ENCODE measurements at places on chromosomes 11 and 22.
A peak's percentile ranks its signal among the peaks of the same experiment; 100 is the strongest.

DNA sequence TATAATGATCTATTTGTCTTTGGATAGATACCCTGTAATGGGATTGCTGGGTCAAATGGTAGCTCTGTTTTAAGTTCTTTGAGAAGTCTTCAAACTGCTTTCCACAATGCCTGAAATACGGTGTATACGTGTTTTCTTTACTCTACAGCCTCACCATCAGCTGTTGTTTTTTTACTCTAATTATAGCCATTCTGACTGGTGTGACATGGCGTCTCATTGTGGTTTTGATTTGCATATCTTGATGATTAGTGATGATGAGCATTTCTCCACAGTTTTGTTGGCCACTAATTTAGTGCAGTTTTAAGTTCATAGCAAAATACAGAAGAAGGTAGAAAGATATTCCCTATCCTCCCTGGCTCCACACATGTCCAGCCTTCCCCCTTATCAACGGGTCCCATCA, 26.3 kb upstream of the VPREB1 start:
- DNase-seq: no peak

DNA sequence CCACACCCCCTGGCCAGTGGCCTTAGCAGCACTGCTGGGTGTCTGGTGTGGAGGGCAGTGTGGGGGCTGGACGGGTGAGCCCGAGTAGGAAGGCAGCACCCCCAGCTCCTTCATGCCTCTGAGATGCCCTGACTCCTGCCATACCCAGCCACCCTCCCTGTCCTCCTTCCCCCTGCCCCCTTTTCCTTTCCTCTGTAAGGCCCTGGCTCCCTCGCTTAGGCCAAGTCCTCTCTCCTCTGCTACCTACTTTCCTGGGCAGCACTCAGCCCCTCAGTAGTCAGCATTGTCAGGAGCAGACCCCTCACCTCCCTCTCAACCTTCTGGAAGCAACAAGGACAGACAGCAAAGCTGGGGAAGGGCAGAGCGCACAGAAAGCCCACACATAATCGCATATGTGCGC, 48.0 kb downstream of the BUD13 start:
- DNase-seq: no peak

GRCh38 chr22:21013657-21014201, 1.2 kb upstream of the P2RX6 start:
- DNase-seq: no peak

GRCh38 chr11:10301656-10302358, 3.1 kb upstream of the ADM start:
- DNase-seq: no peak

DNA sequence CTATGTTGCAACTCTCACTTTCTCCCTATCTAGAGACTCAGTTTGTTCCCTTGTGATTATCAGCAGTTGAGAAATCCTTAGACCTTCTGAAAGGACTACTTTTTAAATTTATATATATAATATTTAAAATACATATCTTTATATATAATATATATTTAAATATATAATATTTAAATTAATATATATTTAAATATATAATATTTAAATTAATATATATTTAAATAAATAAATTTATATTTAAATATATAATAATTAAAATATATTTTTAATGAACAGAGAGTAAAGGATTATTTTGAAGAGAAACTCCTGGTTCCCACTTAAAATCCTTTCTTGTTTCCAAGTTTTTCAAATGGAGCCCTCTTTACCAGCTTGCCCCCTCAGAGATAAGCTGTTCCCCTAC, 83.7 kb upstream of the TRIM77 start:
- DNase-seq: no peak

DNA sequence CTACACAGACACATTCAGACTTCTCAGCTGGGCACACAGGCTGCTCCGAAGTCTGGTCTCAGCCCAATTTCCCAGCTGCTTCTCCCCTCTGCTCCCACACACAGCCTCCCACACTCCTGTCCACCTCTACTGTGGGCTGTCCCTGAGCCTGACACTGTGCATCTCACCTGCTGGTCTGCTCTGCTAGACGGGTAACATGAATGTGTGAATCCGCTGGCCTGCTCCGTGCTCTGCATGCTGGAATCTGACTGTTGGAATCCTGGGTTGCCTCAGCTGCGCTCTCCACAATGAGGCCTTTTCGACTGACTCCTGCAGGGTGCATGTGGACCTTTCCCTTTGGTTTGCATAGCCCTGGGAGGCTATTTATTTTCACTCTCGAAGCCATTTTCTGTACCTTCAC, 489.5 kb upstream of the B3GAT1 start:
- DNase-seq: no peak

DNA sequence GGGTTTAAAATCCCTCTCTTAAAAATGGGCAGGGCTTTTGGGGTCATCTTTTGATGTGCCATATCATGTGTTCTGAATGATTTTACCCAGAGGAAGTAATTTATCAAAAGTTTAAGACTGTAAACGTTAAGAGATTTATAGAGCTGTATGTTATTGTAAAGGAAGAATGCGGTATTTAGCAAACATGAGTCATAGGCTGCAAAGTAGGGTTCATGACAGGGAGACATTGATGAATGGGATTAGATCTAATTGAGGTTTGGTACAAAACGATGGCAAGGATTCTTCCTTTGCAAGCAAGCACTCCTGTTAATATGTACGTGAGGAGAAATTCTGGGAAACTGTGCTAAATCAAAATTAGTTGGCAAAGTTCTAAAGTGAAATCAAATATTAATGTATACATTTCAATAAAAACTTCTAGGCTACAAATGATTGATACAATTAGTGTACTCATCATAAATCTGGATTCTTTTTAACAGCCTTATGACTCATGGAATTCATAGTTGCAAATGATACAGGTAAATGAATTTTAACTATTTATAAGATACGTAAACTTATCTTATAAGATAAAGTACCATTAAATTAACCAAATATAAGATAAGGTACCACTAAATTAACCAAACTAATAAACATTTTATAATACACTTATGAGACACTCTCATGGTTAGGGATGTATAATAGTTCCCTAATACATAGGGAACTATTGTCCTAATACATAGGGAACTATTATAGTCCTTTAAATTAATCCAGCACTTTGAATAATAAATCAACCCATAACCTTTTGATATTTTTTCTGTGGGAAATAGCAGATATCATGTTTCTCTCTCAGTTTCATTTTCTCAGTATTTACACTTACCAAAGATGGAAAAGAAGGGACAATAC, 58.4 kb downstream of the KIF18A start:
- DNase-seq: no peak

DNA sequence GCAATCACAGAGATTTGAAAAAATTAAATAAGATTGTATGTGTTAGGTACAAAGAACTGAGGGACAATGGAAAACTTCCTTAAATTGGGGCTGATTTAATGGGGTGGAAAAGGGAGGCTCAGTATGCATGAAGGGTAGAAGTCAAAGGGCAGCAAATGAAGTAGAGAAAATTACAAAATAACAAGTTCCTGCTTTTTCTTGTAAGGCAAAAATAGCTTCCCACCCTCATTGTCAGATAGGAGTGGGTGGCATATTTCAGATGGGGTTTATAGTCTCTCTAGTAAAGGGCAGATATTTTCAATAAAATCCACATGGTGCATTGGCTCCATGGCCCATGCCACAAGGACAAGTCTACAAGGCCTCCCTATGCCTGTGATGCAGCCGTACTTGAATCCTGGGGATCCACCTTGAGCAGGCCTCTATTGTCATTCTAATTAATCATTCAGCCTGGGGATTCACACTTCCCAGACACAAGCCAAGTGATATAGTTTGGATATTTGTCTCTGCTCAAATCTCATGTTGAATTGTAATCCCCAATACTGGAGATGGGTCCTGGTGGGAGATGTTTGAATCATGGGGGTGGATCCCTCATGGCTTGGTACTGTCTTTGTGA, 36.7 kb upstream of the SESN3 start:
- no peak for DNase-seq

GRCh38 chr11:16912692-16913111, 101.5 kb downstream of the PLEKHA7 start:
- no peak for DNase-seq

GRCh38 chr11:127027789-127028188, 27.2 kb upstream of the KIRREL3 start:
- DNase-seq: no peak

- no peak for DNase-seq
Observed at GRCh38 chr11:56412396-56412795, at the start of gene OR5AL1. Gene OR5AL1, plus strand, starts transcription at chr11:56412696.

DNA sequence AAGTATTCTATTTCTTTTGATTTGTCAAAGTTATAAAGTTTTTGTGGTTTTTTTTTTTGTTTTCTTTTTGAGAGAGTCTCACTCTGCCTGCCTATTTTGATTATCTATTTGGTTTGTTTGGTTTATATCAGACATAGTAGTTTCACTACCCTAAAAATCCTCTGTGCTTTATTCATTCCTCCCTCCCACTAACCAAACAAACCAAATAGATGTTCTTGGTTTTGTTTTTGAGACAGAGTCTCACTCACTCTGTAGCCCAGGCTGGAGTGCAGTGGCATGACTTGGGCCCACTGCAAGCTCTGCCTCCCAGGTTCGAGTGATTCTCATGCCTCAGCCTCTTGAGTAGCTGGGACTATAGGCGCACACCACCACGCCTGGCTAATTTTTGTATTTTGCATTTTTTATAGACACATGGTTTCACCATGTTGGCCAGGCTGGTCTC, 67.9 kb downstream of the ENTHD1 start:
- DNase-seq: no peak

DNA sequence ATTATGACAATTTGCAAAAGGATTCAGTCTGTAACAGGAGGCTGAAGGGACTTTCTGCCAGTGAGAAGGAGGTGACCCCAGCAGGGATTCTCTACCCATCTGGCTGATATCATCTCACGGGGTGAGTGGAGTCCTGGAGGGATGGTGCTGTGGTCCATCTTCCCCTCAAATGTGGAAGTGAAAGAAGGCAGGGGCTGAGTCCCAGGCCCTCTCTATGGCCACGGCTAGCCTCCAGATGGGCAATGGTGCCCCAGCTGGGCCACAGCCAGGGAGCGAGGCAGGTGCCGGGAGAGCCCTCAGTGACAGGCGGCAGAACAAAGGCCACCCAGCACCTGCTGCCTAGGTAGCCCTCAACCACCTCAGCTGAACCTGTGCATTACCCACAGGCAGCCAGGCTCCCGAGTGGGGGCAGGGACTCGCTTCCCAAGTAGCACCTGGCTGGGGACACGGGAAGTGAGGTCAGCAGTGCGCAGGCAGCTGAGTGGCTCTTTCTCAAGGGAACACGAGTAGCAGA, 6.7 kb downstream of the NECTIN1 start:
- DNase-seq: no peak

GRCh38 chr11:122882857-122883645, 492 bp downstream of the JHY start:
- DNase-seq: peak; percentile 31

DNA sequence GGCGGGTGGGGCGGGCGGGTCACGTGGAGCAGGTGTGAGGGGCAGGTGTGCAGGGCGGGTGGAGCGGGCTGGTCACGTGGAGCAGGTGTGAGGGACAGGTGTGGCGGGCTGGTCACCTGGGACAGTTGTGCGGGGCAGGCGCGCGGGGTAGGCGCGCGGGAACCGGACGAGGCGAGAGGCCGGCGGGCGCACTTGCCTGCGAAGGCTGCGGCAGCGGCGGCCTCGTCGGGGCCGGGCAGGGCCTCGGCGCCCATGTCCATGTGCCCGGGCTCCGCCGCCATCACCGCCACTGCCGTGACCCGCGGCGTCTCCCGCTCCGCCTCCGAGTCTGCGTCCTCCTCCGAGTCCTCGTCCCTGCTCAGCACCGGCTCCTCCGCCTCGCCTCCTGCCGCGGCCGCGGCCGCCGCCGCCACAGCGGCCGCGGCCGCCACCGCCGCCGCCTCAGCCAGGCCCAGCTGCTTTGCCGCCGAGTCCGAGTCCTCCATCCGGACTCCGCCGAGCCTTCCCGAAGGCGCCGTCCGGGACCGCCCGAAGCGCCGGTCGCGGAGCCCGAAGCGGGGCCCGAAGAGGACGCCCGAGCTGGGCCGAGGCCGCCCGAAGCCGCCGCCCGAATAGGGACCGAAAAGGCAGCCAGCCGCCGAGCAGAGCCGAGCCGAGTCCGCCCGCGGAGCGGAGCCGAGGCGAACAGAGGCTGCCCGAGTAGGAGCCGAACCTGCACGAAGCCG, at the start of gene DEAF1:
DEAF1 (minus strand) TSS at position 660 of the 725 bp plus-strand sequence; CDS start at position 485, 175 bp downstream.
- no peak for DNase-seq

DNA sequence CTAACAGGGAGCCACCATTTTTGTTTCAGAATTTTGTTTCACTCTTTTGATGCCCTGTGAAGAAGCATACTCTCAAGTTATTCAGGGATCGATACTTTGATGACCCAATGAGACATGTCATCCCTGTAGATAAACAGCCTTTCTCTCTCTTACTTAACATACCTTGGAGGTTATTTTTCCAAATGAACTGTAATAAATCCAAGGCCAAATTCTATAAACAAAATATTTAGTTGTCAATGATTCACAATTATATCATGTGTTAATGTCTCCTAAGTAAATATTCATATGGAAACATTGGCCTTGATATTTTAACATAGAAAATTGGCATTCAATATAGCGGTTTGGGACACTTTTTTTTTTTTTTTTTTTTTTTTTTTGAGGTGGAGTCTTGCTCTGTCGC, 97.5 kb downstream of the LUZP2 start:
- DNase-seq: no peak

- DNase-seq: no peak
Observed at GRCh38 chr11:44631831-44632230, 66.4 kb downstream of the CD82 start.

GRCh38 chr11:105219670-105220069, 80.1 kb upstream of the CARD18 start:
- DNase-seq: no peak

GRCh38 chr11:821512-822371, 3.0 kb downstream of the PNPLA2 start:
- DNase-seq: no peak

GRCh38 chr11:15547685-15548084, 433.0 kb downstream of the INSC start:
- no peak for DNase-seq

DNA sequence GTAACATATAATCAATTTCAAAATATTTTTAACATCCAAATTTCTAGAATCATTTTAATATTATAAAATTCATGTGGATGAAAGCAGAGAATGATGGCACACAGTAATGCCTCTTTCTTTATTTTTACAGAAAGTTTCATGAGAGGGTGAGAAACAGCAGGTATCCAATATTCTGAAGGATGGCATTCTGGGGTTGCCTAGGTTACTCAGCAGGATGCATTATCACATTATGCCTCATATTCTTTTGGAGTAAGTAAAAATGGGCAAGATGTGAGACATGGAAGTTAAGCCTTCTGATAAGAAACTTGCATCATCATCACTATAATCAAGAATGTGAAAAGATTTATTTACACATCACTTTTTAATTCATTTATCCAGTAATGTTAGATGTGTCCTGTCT, 148.7 kb upstream of the PGR start:
- DNase-seq: no peak
